ENCODE measurements at places on chromosomes 1 and 21.

GRCh38 chr1:182213163-182213562, 151.7 kb upstream of the ZNF648 start:
- peak; percentile 62 for DNase-seq

GRCh38 chr1:89724369-89725010, 91.6 kb downstream of the LRRC8C start:
- peak; percentile 92 for DNase-seq

DNA sequence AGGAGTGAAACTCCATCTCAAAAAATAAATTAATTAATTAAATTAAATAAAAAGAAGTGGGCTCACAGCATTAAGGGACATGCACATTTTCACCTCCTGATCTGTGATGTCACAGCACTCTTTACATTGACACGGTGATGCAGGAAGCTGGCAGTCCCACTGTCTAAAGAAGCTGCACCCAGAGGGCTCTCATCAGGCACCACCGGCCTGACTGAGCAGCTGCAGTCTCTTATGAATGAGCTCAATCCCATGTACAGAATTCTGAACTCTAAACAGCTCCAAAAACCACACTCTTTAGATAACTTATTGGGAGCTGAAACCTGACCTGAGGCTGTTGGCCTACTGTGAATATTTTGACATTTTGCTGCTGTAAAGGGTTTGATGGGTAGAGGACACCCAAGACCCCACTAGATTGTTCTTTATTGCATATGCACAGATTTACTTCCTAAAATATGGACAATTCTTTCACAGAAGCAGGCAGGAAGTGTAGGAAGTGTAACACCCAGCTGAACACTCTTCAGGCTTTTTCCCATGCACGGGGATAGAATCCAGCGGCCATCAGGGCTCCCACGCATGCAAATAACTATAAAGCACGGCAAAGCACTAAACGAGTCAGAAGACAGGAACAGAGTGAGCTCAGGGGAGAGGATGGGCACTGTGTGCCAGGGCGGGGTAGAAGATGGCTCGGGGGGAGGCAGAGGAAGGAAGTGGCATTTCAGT, 46.2 kb downstream of the L1TD1 start:
- no peak for DNase-seq

DNA sequence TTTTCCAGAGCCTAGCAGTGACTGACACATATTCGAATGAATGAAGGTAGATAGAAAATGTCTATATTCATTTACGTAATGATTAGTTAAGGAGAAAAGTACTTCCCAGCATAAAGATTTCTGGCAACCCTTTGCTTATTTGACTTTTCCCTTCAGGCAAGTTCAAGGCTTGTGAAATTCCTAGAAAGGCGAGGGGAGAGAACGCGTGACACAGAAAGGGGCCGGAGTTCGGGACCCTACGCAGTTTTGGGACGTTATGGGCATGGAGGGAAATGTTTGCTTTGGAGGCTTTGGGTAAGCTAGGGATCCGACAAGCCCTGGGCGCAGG, 472 bp upstream of the USP25 start:
- DNase-seq = no peak

- no peak for DNase-seq
Observed at GRCh38 chr1:1550591-1551432, 10.4 kb upstream of the TMEM240 start.

DNA sequence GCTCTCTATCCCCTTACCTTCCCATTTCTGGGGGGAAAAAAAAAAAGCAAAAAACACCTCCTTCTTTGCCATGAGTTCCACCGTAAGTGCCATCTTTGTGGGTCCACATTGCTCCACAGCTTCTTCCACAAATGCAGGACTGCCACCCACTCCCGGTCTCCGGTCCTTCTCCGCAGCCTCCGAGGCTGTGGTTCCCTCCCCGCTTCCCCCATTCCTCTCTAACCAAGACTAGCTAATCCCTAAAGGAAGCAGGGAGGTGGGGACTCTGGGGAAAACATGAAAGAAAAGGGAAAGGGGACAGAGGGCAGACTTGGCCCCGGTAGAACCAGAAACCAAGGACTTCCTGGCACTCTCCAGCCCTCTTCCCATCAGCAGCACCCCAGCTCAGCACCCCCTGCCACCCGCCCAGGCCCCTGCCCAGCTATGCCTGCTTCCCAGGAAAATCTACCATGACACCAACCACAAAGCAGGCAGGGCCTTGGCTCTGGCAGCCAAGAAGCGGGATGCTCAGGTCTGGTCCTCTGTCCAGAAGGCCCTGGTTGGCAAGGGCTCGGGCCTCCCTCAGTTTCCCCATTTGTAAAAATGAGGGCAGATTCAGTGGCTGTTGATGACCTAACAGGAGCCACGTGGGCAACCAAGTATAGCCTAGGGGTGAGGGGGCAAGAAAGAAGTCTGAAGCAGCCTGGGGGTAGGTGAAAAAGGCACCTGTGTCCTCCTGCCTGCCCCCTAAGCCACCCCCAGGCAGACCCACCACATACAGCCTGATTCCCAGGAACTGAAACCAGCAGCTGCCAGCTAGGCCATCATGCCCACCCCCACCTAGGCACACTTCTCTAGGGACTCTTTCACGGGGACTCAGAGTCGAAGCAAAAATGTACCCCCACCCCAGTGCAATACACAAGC, 2.5 kb downstream of the EPHA2 start:
- DNase-seq = no peak

GRCh38 chr1:220283625-220284024, 11.4 kb upstream of the RAB3GAP2 start:
- DNase-seq = no peak

DNA sequence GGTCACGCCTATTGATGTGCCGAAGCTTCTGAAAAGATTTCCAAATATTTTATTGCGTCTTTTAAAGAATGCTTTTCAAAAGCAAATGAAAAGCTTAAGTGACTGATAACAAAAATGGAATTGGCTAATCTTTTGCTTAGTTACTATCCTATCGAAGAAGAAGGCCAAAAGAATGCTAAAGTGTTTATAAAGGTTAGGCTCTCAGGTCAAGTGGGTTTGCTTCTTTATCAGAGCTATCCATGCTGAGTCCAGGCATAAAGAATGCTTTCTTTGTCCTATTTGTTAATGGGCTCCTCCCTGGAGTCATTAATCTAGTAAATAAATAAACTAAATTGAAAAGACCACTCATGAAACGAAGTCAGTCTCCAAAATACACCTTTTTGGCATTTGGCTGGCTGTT, 133.4 kb upstream of the LYPLAL1 start:
- no peak for DNase-seq

DNA sequence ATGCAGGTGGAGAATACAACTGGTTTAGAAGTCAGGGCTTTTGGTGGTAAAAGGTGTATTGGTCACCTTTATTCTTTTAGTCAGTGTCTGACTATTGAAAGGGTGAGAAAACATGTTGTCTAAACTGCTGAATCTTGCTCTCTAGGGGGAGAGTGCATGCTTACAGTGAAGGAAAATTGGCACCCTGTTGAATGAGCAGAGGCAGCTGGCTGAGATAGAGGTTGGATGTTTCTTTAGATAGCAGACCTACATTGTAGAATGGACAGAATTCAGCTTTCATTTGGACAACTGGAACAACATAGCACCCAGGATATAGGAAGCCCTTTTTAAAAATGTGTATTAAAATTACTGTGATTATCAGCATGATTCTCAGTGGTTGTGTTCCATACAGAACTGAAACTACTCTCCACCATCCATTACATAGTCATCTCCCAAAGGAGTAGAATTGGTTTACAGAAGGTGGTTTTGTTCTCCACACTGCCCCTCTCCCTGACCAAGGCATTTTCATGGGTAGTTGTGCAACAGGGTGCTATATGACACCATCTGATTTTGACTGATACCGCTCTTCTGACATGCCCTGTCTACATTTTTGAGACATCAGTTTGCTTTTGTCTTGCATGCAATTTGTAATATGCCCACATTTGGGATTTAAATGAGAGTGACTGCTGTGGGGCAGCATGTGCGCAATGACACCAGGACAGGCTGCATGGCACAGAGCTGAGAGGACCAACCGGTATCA, 16.2 kb downstream of the RHOU start:
- DNase-seq = peak; percentile 88

DNA sequence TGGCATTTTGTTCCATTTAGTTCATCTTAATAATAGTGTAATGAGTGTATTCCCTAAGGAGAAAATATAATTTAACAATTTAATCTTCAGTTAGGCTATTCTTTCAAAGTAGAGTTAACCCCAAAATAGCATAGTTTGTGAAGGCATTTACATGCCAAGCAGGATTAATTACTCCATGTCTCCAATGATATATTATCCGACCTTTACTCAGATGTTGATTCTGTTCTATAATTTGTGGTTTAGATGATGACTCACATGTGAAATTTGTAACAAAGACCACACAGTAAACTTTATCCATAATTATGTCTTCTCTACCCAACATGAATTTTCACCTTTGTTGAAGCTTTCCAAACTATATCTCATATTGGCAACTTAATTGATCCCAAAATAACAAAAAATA, 2065.2 kb downstream of the MRPL39 start:
- DNase-seq = no peak

DNA sequence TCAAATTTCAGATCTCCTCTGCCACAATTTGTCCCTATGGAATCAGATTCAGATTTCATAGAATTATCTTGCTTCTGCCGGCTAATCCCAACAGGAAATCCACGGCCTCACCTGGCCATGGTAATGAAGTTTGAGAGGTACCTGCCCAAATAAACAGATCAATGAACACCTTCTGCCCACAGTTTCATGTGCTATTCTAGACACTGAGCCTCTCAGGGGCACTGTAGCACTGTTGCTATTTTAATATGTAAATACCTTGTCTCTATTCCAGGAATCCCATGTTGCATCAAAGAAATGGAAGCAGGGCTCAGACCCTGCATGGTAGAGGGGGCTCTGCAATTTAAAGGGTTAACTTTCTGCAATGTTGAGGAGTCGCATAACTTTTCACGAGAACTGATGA, 593.1 kb downstream of the PTBP2 start:
- no peak for DNase-seq

DNA sequence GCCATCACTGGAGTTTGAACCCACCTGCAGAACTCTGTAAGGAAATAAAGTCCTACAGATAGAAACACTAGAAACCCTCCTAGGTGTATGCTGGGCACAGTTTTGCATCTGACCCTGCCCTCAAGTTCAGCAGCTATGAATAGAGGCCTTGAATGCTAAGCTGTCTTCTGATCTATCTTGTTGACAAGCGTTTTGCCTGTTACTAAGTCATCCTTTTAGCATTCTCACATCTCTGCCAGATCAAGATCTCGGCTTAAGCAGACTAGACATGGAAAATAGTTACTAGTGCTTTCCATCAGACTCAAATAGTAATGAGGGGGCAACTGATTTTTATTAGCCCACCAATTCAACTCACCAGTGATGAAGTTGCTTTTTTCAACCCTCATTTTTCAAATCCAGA, 10.5 kb downstream of the TBX15 start:
- DNase-seq = no peak

- peak; percentile 85 for DNase-seq
Observed at GRCh38 chr1:151060007-151060656, at the start of gene MLLT11. Gene MLLT11 (plus strand): TSS chr1:151060397. CDS start chr1:151067225, 6,828 bp downstream.

DNA sequence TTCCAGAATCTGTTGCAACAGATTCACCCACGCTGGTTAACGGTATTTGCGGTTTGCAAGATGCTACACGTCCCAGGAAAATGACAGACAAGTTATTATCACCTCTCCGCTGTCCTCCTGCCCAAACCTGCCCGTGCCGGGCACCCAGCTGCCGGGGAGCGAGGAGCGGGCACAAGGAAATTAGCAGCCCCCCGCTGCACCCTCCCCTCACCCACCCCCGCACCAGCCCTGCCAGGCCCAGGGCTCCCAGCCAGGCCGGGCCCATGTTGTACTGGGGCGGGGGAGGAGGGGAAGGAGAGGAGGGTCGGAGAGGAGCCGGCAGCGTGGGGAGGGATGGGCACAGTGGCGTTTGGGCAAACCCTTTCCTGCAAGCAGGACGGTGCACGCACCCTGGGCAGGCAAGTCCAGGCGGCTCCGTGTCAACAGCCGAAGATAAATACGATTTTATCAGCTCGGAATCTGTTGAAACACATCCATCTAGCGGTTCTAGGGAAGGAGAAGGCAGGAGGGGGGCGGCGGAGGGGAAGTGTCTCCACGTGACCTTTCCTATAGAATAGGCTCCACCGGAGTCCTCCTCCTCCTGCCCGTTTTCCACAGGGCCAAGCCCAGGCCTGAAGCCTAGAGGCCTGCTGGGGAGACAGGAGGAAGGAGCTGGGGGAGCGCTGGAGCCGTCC, 35.1 kb upstream of the CCDC27 start:
- DNase-seq = peak; percentile 84

DNA sequence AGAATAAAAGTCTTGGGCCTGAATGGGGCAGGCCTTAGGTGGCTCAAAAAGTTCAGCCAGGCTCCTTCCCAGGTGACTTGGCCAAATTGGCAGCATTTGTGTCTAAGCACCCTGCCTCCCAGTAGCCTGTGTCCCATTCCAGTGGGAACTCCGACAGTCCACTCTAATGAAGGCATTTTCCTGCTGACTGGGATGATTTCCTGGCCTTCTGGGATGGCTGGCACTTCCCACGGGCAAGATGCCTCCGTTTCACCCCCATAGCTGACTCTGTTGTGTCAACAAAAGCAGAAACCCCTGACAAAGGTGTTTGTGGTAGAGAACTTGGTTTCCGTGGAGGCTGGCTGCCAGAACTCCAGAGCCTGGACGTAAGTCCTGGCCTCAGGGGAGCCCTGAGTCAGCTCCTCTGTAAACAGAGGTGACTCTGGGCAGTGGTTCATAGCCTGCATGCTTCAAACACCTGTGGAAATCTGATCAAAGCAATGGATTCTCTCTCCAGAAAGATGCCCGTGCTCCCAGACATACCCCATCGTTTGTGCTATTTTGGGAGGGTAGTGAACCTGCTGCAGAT, 36.6 kb downstream of the WNT3A start:
- no peak for DNase-seq

DNA sequence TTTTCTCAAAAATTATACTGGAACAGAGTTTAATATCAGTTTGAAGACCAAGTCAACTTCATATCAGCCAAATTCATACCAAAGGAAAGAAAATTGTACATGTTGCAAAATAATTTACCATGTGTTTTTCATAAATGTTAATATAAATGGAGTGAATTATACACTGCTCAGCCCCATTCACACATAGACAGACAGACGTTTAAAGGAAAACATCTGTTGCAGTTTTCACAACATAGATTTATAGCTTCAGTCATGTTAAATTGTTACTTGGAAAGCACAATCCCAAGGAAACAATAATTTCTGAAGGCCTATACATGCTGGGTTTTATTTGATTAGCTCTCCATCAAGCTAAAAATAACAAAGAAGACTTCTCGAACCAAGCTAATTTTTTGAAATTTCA, 27.8 kb upstream of the HYI start:
- DNase-seq = no peak

GRCh38 chr21:27519361-27519760, 552.5 kb upstream of the ADAMTS5 start:
- DNase-seq = no peak

DNA sequence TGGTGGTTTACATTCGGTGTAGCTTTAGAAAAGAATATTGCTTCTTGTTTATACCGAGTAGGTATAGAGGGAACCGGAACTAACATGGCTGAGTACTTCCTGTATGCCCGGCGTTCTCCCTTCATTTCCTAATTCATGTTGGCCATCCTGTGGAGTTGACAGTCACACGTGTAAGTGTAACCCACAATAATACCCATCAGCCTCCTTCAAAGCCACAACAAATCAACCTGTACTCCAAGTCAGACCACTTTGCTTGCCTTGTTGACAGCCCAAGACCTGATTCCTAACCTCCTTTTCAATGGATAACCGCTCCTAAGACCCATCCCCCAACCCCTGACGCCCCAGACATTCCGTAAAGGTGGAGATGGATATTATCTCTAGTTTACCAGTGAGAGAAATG, 42.1 kb downstream of the UBE2U start:
- peak; percentile 18 for DNase-seq
